ENCODE measurements at places on chromosomes 1 and 21. TPM values are rescaled to one million over a fixed set of nuclear protein-coding genes. Genes with fewer than 3 reads are reported as not detected.

Gene RNF223
- total RNA-seq = not detected

Gene GPR52
- not detected for total RNA-seq

Gene C1orf94
- not detected for total RNA-seq

Gene SHE
- total RNA-seq = 4.3 TPM

Gene OR2L3
- total RNA-seq = not detected

Gene CDK18
- 2.5 TPM for total RNA-seq

Gene S100A5
- total RNA-seq = not detected

Gene UTS2
- not detected for total RNA-seq

Gene VHLL
- not detected for total RNA-seq

Gene FCRL1
- not detected for total RNA-seq

Gene CD101
- total RNA-seq = 0.54 TPM

Gene CYP4A22
- total RNA-seq = not detected

Gene TNFRSF9
- not detected for total RNA-seq

Gene IGSF9
- total RNA-seq = not detected

Gene NUDT4B
- 26.0 TPM for total RNA-seq

Gene ZNF326
- 3.1 TPM for total RNA-seq

Gene HOOK1
- not detected for total RNA-seq
